ENCODE measurements at places on chromosomes 2 and 18.

- DNase-seq, result no peak
Measured at GRCh38 chr2:28129955-28130695, 239.6 kb downstream of the BABAM2 start.

- no peak for DNase-seq
Measured at GRCh38 chr2:43127208-43127940, 99.0 kb downstream of the ZFP36L2 start.

DNA sequence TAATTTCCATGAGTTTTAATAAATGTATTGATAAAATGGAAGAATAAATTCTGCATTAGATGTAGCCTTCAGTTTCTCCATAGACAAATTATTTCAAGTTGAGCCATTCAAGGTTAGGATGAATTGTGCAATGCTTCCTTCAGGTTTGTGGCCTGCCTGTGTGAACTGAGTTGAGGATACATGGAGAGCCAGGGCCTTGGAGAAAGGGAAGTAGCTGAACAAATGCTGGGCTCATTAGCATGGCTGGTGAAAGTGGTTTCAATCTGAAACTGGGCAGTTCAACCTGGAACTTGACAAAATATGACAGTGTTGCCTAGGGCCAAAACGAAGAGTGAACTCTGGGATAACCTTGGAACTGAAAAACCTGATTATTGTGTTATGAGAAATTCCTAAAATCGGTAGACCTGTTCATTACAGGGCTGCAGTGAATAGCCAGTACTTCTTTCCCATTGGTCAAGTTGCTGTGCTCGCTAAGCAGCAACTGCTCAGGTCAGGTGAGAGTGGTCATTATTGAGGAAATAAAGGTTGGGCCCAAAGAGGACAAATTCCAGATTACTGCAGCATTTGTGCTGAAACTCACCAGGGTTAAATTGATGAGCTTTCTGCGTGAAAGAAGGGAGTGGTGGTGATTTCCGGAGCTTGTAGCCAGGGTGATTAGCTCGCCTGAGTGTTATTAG is 12.7 kb downstream of the INPP1 start:
- no peak for DNase-seq

- DNase-seq, result no peak
Measured at GRCh38 chr2:74201596-74201995, 3.2 kb downstream of the MTHFD2 start.

GRCh38 chr18:25349926-25350487 is 2.0 kb downstream of the ZNF521 start:
- DNase-seq, result no peak

GRCh38 chr18:77677536-77677935 is 427.9 kb downstream of the GALR1 start:
- DNase-seq, result no peak

DNA sequence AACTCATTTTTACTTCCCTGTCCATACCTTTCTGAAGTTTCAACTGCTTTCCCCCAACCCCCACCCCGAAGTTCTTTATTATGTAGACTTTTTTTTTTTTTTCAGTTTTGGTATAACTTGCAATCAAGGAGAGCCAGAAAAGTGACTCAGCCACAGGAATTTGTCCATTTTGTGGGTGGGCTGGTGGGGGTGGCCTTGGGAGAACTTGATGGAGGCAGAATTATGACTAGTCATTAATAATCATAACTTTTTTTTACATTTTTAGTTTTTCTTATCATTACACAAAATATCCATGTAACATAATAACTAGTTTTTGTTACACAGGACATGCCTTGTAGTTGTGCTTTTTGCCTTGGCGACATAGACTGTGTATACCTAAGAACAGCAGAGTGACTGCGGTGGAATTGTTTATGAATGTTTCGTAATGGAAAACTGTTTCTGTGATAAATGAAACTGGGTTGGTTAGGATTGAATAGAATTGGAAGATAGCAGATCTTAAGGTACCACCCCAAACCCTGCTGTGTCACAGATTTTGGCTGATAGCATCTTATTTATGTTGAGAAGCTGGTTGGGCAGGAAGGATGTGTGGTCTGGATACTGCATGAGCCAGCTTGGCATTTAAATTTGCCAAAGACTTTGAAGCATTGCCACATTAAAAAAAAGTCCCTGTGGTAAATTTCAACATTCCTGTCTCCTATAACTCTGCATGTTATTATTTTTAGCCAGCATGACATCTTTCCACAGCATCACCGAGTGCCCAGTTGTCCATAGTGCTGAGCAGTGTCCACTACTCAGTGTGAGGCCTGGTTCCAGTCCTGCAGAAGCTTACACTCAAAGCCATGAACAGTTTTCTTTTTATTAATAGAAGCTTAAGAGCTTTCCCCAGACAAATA is 30.7 kb downstream of the LYPD6B start:
- peak; percentile 52 for DNase-seq

- DNase-seq, result no peak
Measured at GRCh38 chr2:149652526-149652925, 65.0 kb upstream of the MMADHC start.

GRCh38 chr2:201233192-201233811 is 27.0 kb upstream of the CASP8 start:
- peak; percentile 93 for DNase-seq

DNA sequence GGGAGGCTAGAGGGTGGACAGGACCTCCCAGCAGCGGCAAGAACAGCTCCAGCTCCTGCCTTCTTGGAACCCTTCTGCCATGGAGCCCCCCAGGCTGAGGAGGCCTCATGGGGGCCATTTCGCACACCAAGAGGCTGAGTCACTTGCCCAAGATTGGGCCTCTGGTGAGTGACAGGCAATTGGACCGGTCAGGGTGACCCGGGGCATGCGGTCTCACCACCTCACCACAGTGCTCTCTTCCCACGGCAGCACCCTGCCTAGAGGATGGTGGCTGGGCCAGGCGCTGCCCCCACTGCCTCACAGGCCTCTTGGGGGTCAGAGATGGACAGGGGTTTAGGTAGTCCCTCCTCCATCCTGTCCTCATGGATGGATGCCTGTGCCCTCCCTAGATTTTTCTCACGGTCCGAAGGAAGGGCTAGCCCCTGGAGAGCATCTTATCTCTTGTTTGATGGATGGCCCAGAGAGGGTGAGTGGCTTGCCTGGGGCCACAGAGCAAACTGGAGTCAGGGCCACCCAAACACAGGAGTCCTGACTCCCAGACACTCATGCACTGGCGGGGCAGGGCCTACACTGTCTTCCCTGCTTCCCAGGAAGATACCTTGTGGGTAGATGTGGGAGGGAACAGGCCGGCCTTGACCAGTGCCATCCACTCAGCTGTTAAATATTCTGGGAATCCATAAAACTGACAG is 119.2 kb downstream of the INHBB start:
- no peak for DNase-seq
